ENCODE measurements at places on chromosomes 5 and 9.

DNA sequence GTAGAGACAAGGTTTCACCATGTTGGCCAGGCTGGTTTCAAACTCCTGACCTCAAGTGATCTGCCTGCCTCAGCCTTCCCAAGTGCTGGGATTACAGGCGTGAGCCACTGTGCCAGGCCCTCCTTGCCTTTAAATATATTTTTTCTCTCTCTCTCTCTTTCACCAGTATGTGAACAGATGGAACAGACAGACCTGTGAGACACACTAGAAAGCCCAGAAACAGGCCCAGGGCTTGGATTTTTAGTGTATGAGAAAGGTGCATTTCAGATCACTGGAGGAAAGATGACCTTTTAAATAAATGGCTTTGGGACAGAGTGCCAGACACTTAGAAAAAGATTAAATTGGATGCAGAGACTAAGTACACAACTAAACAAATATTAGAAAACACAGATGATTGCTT, 3.1 kb downstream of the RASGEF1C start:
- DNase-seq: no peak

GRCh38 chr9:97990259-97990658, 7.1 kb downstream of the ANP32B start:
- no peak for DNase-seq

DNA sequence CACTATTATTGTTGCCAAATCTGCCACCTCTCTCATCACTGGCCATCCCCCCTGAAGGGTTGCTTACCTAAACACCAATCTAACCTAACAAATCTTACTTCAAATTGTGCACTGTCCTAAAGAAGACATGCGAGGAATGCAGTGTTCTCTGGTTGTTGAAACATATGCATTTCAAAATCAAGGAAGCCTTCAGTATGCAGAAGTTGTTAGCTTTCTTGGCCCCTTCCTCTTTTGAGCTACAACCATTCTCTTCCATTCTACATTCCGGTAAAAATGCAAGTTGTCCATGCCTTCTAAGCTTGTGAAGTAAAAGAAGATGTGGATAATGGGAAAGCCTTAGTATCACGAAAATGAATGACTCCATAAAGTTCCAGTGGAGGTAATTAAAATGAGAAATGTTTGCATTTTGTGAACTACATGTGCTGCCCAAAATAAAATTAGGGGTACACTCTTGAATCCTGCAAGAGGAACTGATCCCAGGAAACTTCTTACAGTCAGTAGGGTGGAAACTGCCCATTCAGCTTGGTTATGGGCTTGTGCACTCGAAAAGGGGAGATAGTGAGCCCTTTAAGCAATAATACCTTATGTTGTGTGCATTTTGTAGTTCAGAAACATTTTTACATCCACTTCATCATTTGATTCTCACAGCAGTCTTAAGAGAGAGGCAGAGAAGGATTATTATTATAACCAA, 77.6 kb upstream of the ADRB2 start:
- DNase-seq: no peak

- no peak for DNase-seq
Measured at GRCh38 chr9:134502266-134502791, 139.3 kb upstream of the COL5A1 start.

DNA sequence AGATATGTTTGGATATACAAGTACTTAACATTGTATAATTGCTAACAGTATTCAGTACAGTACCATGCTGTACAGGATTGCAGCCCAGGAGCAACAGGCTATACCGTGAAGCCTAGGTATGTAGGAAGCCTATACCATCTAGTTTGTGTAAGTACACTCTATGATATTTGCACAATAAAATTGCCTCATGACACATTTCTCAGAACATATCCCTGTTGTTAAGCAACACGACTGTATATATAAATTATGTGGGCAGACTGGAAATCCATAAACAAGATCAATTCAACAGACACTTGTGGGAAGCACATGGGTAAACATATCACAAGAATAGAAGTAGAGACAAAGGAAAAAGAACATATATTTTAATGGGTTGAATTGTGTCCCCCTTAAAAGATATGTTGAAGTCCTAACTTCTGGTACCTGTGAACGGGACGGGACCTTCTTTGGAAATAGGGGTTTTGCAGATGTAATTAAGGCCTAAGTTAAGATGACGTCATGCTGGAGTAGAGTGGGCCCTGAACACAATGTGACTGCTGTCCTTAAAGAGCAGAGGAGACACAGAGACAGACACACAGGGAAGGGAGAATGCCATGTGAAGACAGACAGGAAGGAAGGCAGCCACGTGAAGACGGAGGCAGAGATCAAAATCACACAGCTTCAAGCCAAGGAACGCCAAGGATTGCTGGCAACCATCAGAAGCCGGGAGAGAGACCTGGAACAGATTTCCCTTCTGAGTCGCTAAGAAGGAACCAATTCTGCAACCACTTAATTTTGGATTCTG, 76.3 kb downstream of the SCAI start:
- DNase-seq: no peak

- DNase-seq: no peak
Measured at GRCh38 chr5:3041001-3041400, 289.5 kb upstream of the IRX2 start.

DNA sequence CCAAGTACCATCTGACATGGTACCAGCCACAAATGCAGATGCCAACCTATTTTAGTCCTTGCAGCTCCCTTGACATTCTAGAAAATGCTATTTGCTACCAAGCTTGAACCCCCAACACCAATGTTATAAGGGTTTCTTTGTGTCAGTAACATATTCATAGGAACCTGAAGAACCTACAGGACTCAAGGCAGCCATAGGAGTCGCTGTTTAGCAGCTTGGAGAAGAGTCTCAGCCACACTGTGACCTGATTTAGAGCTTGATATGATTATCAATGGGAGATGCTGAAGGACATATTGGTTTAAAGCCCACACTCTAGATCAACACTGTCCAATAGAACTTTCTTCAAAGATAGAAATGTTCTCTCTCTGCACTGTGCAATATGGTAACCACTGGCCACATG, 6.4 kb upstream of the ZFR start:
- DNase-seq: no peak

- no peak for DNase-seq
Measured at GRCh38 chr9:16542290-16542689, 328.2 kb downstream of the BNC2 start.

DNA sequence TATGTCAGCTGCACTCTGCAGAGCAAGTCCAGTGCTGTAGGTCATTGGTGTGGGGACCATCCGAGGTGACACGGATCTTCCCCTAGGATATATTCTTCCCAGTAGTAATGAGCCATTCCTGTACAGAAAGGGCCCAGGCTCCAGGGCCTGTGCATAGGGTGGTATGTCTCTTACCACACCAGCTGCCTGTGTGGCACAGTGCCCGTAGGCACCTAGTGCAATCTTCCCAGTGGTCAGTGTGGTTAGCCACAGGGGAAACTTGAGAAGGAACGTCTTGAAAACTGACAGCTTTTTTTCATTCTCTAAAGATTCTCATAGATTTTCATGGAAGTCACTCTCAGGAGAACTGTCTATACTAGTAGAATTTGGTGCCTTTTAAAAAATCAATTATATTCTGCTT, 39.8 kb downstream of the CYSTM1 start:
- DNase-seq: no peak

DNA sequence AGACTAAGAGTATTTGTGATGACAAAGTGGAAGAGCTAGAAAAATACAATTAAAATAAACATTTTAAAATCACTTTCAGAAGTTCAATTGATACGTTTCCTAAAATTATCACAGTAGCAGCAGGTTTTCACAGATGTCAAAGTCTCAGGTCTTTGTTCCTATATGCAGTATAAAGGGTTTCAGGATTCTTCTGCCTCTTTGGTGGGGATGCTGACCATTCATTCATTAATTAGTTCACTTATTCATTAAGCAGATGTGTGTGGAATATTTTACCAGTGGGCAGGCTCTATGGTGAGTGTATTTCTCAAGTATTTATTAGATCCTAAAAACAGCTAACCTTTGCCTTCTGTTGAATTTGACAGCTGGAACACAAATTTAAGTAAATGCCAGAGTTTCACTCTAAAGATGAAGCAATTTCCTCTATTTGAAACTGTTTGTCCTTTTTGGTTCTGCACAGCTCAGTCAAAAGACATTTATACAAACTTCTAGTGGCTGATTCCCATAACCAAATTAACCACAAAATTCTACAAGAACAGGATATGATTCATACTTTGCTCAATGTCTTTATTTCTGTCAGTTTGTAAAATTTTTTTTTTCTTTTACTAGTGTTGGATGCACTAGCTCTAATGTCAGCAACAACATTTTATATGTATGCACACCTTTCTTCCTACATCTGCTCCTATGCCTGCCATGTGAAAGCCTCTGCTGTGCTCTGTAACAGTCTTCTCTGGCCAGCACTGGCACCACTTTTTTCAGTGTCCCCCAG, 75.9 kb upstream of the PRR16 start:
- DNase-seq: no peak

GRCh38 chr5:168749391-168750100, 170.4 kb upstream of the PANK3 start:
- DNase-seq: no peak

DNA sequence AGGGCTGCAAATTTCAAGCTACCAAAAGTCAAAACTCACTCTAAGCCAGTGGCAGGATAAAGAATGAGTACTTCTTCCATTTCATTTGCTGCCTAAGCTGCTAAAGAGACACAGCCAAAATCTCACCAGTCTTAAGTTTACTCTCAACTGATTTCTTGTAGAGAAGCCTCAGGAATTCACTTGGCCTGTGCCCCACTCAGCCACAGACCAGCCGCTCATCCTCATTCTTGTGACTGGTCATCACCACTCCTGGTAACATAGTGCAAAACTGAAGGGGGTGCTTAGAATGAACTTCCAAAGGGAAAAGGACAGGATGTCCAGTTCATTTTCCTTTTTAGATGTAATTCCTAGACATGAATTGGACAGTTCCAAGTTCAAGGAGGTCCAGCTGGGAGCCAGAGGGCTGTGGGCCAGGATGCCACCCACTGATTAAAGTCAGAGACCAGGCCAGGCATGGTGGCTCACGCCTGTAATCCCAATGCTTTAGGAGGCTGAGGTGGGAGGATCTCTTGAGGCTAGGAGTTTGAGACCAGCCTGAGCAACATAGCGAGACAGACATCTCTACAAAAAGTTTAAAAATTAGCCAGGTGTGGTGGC, 72.7 kb upstream of the RANBP3L start:
- no peak for DNase-seq

DNA sequence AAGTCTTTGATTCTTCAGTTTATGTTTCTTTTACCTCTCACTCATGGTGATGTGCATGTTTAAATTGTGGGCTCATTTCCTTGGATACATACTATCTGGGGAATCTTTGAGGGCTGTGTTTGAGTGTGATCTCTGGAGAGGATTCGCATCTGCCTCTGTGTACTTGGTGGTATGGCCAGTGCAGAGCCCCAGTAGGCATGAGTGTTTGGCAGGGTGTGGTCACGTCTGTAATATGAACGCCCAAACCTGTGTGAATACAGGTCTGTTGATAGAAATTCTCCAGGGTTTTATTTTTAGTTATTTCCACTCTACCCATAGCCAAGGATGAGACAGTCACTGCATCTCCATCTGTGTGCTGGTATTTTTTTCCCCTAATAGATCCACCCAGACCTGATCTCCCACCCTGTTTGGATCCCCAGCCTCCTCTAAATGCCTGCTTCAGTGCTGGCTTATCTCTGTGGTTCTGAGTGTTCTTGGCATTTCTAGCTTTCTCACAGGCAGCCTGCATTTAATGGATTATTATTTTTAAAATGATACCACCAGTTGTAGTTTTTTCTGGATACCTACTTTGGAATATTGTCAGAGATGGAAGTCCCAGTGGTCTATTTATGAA, 37.5 kb downstream of the TJP2 start:
- DNase-seq: no peak

DNA sequence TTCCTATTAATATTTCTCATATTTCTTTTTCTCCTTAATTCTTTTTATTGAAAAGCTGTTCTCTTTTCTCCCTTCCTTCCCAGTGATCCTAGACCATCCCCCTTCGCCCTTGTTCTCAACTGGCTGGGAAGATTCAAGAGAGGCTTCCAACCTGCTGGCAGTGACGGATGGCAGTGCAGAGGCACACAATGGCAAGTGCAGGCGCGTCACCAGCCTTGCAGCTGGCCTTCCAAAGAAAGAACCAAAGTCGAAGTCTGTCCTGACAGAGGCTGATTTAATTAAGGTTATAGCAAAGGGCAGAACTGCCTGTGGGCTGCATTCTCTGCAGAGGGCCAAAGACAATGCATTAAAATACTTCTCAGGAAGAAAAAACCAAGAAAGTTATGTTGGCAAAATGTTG, 7.4 kb downstream of the CEMIP2 start:
- DNase-seq: no peak

DNA sequence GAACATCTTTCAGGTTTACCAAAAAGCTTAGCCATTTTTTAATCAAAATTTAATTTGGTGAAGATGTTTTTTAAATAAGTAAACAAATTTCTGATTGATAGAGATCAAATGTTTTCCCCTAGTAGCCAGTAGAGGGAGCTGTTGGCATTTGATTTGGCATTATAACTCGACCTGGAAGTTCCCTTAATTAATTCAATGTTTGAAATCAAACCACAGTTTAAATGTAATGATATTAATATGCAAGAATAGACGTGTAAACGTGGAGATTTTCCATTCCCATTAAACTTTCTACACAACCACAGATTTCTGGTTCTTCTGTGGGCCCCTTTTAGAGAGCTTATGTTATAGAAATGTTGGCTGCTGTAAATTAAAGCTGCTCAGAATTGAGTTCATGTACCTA, 148.1 kb upstream of the MPDZ start:
- DNase-seq: no peak

DNA sequence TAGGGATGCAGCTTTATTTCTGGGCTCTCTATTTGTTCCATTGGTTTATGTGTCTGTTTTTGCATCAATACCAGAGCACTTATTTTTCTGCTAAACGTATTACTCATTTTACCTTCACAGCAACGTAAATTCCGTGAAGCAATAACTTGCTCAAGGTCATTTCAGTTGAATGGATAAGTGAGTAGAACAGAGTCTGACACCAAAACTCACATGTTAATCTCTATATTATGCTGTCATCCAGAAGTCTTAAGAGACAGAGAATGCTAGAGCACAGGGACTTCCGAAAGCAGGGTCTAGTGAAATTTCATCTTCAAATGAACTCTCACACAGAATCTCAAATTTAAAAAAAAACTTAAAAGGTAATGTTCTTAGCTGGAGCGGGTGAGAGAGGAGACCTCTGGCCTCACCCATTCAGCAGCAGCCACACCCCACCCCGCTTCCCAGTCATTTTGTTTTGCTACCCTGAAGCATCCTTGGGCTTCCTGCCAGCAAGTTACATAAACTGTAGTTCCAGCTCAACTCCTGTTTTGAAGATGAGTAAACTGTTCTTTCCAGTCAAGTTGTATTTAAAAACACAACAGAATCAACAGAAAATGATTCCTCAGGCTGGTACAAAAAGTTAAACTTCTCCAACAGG, 69.3 kb downstream of the TRIM36 start:
- no peak for DNase-seq

DNA sequence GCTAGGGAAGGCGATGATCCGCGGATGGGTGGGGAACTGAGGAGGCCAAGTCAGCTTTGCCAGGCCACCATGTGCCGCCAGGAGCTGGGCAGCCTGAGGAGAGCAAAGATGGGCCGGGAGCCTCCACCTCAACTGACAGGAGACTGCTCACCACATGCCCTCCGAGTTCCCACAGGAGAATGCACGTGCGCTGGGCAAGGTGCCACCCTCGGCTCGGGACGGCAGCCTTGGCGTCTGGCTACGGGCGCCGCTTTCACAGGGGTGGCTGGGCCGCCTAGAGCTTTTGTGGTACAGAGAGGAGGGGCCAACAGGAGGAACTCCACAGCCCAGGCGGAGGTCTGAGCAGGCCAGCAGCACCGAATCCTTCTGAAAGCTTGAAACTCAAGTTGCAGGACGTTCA, 5.3 kb upstream of the TBC1D9B start:
- DNase-seq: no peak
